NCI-H226 (cell line): ENCODE measurements at places on chromosomes 5 and 9.
A peak's percentile ranks its signal among the peaks of the same experiment; 100 is the strongest.

DNA sequence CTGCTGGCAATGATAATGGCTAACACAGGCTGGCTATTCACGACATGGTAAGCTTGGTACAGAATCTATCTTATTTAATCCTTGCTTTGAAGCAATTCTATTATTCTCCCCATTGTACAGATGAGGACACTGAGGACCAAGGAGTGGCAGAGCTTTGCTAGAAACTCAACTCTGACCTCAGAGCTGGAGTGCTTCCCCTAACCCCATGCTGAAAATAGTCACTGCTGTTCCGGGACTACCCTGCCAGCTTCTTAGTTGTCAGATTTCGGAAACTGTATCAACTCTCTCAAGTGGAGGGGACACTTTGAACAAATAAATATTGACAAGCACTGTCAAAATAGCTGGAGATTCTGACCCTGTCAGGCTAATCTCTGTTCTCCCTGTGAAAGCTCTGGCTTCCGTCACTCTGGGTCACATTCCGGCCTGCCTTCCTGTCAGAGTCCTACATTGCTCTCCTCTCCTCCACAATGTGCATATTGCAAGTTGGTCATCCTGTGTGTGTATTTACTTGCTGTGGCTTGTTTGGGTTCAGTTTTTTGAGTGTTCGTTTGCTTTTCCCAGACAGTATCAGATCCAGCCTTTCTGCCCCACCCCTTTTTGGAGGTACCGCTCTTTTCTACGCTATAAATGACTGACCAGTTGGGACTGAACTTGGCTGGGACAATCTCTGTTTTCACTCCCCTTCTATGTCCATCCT, 134.3 kb upstream of the MAP1B start:
- no peak for DNase-seq

DNA sequence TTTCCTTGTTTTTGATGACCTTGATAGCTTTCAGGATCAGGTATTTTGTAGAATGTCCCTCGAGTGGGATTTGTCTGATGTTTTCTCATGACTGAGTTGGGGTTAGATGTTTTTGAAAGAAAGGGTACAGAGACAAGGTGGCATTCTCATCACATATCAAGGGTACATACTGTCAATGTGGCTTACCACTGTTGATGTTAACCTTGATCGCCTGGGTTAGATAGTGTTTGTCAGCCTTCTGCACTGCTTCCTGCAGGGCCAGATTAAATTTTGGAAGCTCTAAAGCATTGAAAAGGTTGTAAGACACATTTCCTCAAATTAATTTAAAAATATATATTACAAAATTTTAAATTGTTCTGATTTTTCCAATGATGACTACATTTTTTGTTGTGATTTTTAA, 287.4 kb upstream of the ACTBL2 start:
- DNase-seq = no peak

DNA sequence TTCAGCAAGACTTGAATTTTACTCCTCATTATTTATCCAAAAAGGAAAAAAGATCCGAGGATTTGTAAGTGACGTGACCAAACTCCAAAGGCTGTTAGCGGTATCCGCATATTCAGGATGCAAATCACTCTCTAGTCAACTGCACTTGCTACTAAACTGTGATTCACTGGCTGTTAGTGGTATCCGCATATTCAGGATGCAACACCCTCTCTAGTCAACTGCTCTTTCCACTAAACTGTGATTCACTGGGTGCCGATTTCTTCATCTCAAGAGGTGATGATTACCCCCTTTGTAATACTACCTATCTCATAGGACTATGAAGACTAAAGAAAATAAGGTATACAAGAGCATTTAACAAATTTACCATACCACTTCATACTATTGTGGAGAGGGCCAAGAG, 5.7 kb downstream of the MAPKAP1 start:
- peak; percentile 95 for DNase-seq

DNA sequence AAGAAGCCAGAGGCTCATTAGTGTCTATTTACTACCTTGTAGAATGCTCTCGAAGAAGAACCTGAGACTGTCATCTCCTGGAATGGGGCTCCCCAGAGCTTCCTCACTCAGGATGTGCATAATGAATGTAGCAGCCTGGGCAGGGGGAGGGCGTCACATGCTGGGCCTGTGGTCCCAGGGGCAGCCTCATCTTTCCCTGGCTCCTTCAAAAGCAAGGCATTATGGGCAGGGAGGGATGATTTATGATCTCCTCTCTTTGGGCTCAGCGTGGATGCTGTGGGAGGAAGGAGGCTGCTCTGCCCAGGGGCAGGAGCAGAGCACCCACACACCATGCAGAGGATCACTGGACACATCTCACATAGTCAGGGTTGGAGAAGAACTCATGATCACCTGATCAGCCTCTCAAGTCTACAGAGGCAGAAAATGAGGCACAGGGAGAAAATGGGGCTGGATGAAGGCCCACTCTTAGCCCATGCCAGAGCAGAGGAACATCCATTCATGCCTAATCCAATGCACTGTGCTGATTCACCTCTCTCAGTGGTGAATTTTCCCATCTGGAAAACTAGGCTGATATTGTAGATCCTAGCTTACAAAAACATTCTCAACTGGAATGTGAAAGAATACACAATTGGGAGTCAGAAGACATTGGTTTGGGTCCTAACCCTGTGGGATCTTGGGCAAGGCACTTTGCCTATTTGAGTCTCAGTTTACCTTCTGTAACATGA, 173.7 kb downstream of the CARTPT start:
- DNase-seq = peak; percentile 21

DNA sequence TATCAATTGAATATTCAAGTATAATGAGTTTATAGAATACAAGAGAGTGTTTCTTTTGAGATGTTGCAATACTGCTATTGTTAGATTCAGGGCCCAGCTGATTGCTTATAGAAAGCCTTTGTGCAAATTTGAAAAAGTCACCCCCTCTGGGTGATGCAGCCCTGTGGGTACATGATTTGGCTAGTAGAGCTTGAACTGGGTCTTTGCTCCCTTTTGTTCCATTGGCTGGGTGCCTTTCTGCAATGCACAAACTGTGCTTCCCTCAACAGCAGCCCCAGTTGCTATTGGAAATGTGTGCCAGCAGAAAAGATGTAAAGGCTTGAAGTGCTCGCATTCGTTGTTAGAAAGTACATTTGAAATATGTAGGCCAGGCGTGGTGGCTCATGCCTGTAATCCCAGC, 61.8 kb upstream of the CEMIP2 start:
- no peak for DNase-seq

DNA sequence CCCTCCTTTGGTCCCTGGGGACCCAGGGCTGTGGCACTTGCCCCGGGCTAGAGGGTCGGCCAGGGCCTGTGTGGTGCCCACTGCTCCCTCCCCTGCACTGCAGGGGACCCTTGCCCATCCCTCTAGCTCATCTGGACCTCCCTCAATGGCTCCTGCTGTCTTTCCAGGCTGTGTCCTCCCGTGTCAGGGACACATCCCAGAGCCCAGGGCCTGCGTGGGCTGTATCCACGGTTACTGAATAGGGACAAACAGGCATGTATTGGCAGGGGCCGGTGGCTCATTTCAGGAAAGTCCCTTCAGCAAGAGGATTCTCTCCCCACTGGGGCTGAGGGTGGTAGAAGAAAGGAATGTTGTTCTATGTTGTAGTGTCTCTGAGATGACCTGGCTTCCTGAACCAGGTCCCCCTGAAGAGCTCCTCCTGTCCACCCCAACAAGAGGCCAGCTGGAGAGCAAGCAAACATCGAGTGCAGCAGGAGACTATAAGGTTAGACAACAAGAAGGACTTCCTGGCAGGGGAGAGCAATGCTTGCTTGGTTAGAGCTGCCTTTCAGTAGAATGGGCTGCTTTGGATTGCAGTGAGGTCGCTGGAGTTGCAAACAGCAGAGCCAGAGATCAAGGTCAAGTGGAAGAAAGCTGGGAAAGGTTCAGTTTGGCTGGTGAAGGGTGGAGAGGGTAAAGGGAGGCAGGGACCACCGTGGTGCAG, 1.0 kb upstream of the CRB2 start:
- DNase-seq = no peak

GRCh38 chr5:68214482-68215207, 911 bp upstream of the PIK3R1 start:
- DNase-seq = no peak

DNA sequence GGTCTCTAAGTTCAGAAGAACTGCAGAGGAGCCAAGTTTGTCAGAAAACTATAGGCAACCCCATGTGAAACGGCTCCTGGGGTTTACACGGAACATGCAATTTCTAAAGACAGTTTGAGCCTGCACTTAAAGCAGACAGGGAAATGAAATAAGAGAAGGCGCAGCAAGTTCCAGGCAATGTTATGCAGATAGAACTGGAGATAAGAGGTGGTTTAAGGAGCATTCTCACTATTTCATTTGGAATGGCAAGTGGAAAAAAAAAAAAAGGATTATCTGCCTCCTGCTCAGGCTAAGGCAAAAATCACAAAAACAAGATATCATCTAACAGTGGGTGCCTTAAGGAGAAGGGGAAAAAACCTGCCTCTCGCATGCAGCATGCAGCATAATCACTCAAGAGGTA, 2252.4 kb downstream of the MAT2B start:
- DNase-seq = no peak

DNA sequence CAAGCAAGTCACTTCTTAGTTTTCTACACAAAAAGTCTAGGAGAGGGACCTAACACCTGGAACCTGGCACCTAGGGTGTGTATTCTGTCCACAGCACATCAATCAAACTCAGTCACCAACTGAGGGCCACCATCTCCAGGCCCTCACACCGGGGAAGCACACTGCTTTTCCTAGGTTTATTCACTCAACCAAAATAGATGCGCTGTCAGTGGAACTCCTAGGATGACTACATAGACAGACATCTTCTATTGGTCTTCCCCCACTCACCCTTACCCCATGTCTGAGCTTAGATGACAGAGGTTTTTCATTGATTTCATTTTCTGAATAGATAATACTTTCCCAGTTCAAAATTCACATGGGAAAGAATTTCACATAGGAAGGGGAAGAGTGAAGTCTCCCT, 59.2 kb downstream of the RNF130 start:
- no peak for DNase-seq

DNA sequence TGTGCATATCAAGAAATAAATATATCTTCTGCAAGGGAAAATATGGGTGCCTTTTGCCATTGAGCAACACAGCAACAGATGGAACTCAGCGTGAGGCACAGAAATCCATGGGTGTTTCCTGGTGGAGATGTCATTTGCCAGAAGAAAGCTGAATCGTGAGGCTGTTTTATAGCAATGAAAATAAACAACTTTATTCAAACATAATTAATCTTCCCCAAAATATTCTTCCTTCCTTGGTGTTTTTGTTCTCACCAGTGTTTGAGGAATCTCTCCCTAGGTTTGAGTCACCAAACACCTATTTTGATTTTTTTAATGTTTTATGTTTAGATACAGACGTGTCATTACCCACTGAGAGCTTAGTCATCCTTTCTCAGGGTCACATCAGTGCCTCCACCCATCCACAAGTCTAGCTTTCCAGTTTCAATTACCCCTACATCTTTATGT, 65.8 kb upstream of the PAPPA start:
- peak; percentile 23 for DNase-seq

- no peak for DNase-seq
These were observed 50.5 kb downstream of the TBCA start for GRCh38 chr5:77725616-77726015.

GRCh38 chr9:38149647-38150046, 80.6 kb upstream of the SHB start:
- DNase-seq = peak; percentile 32

DNA sequence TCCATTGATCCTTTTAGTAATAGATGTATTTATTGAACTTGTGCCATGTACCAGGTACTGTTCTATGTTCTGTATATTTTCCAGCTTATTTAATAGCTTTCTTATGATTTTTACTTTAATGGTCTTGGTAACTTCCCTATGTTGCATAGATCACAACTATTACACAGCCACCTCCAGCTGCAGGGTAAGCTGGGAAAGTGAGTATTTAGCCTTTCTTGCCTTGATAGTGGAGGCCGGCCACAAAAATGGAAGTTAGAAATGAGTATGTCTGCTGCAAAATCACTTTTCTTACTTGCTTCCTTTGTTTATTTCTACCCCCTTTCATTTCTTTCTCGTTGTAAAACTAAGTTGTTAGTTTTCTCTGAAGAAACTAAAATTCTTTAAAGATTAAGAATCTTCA, 43.1 kb upstream of the ANKDD1B start:
- DNase-seq = no peak

- peak; percentile 12 for DNase-seq
These were observed 6.0 kb upstream of the ZDHHC11 start for GRCh38 chr5:856531-857425.

DNA sequence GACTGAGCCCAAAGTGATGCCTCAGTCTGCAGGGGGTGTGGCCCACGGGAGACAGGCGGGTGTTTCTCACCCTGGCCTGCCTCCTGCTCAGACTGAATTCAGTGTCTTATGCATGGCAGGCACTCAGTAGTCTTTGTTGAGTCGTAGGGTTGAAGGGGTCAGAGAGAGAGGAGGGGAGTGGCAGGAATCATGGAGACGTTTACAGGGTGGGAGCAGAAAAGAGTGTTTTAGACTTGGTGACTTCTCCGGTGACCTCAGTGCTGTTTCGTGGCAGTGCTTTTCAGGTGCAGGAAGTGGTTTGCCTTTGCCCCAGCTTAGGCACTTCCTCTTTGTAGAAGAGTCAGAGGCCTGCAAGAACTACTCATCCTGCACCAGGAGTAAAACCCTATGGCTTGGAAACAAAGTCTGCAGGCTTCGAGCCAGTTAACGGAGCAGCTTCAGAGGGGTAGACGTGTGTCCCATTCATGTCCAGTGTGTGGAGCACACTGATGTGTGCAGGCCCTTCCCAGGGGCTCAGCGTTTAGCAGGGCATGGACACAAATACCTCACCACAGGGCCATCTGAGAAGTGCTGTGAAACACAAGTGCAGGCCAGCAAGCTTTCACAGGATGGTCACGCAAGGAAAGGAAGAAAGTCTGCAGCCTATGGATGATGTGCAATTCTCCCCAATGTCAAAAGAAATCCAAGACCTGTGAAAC, 24.5 kb upstream of the SEMA4D start:
- DNase-seq = no peak

DNA sequence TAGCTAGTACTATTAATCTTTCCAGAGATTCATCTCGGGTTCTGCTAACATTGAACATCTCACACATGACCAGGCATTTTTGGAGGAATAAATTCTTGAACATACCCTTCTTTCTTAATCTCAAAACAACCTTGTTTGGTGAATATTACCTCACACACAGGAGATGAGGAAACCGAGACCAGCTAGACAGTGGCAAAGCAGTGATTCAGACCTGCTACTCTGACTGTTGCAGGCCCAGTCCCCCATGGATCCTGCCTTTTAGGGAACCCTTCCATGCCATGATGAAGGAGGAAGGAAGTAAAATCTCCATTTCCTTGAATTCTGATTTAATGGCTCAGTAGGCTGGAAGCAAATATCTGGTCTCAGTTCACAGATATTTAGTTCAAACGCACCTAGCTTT, 2.6 kb downstream of the PCSK5 start:
- DNase-seq = no peak

- DNase-seq = no peak
These were observed 33.6 kb downstream of the IL7R start for GRCh38 chr5:35890021-35891020.

- DNase-seq = no peak
These were observed 9.7 kb downstream of the NIPAL4 start for GRCh38 chr5:157469687-157470086.

- DNase-seq = no peak
These were observed 58.0 kb downstream of the ANKRD33B start for GRCh38 chr5:10621832-10622231.

- DNase-seq = peak; percentile 3
These were observed 95.5 kb downstream of the PDE8B start for GRCh38 chr5:77305956-77306355.
